NCI-H187 (cell line): ENCODE measurements at places on chromosomes 7 and 10.

- DNase-seq: no peak
Observed at GRCh38 chr7:69204943-69205342, 393.3 kb upstream of the AUTS2 start.

DNA sequence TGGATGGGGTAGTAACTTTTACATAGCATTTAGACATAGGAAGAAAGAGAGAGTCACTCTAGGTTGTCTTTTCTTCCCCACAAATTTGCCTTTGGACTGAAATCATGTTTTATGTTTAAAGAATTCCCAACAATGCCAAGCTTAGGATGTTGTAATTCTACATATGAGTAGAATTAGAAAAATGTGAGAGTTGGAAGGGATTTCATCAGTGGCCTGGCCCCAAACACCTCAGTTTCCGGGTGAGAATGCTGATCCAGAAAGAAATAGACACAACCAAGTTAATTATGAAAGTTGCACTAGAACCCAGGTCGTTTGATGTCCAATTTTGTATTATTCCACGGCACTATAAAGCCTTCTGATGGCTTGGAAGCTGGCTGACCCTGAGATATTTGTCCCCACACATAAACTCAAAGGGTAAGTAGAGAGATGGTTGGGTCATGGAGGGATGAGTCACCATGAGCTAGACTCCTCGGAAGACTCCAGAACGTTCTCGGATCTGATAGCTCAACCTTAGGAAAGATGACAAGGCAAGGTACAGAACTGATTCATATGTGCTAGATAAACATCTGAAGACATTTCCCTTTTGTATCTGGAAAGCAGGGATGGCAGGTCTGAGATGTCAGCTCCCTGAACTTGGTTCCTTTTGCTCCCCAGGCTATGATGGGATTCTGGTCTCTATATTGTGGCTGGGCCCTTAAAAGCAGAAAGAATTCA lies 48.8 kb upstream of the SLC35B4 start:
- DNase-seq: no peak

DNA sequence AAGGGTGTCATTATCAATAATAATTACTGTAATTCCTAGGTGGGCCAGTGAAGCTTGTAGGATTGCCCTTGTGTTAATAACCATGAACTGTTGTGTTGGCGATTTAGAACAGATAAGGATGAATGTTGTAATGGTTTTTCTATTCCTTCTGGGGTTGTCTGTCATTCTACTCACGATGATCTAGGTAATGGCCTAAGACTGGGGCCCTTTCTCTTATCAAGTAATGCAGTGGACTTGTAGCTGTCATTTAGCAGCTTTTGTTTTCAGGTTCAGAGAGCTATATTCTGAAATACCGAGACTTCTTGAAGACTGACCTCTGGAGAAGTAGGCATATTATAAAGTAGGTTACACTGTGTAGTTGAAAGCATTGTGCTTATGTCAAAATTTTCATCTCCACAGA lies 110.2 kb downstream of the TAF3 start:
- DNase-seq: no peak

GRCh38 chr7:100865372-100865911 lies 1.7 kb upstream of the TRIP6 start:
- no peak for DNase-seq
